H1 (cell line): ENCODE measurements at places on chromosomes 16 and 17.

DNA sequence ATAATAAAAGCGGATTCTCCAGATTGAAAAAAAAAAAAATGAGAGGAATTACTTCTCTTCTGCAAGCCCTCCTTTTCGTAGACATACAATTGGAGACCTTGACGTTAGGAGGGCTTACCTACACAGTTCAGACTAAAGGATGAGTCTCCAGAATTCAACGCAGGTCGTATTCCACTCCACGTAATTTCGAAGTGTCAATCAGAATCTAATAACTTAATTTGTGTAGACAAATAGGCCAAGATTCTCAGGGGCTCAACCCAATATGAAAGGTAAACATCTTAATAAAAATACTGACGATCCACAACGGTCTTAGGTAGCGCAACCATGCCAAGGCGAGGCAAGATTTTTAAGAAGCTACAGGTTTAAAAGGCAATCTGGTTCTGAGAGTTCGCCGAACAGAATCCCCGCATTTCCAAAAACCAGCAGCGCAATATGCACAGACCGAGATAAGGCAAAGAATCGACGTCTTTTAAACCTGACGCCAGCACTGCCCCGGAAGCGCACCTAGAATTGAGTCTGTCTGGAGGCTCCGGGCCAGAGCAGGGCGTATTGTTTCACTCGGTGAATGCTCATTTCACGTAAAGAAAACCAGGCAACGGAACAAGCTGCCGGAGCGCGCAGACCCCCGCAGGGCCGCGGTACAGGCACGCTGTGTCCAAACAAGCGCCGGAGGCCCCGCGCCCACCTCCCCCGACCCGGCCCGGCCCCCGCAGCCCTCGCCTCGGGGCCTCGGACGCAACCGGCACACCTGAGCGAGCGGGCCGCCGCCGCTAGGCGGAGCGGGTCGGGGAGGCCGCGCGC lies 623 bp downstream of the MBTPS1 start:
- H3K4me3 ChIP-seq, result peak overlapping the region; percentile 92
- no peaks in the 10 kb centered on the region for H3K27me3 ChIP-seq
- H3K4me1 ChIP-seq, result 0 out of 2 replicates have a peak, but pooled peaks cover 2% of the 10 kb centered on the region
- H3K36me3 ChIP-seq, result no peaks in the 10 kb centered on the region

DNA sequence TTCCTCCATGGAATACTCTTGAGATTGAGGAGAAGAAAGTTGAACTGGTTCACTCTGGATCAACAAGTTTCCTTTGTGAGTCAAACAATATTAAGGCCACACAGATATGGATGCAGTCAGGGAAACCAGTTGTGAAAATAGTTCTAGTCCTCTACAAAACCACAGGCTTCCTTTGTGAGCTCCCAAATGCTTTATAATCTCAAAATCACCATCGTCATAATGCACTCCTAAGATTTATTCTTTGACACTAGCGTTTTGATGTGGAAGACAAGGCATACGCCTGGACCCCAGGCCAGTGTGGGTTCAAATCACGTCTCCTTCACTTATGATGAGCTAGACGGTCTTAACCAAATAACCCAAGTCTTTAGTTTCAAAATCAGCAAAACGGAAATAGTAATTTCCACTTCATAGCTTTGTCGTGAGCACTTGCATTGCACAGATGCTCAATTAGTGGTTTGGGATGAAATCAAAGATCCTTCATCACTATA lies 142.6 kb downstream of the STX8 start:
- H3K27me3 ChIP-seq, result no peaks in the 10 kb centered on the region
- DNase-seq, result no peak
- H3K36me3 ChIP-seq, result no peaks in the 10 kb centered on the region
- H3K4me1 ChIP-seq, result no peaks in the 10 kb centered on the region
- H3K27ac ChIP-seq, result no peak overlapping the region

GRCh38 chr17:79668344-79669250 lies 57.7 kb upstream of the RBFOX3 start:
- H3K36me3 ChIP-seq, result no peaks in the 10 kb centered on the region
- H3K4me3 ChIP-seq, result no peak overlapping the region
- H3K27me3 ChIP-seq, result no peaks in the 10 kb centered on the region; the same call in none of the 2 replicates
- peaks cover 10% of the 10 kb centered on the region for H3K4me1 ChIP-seq
- no peak overlapping the region for H3K27ac ChIP-seq

- H3K27ac ChIP-seq, result no peak overlapping the region
- DNase-seq, result no peak
- no peaks in the 10 kb centered on the region for H3K27me3 ChIP-seq
- peaks cover 4% of the 10 kb centered on the region for H3K4me1 ChIP-seq
Measured at GRCh38 chr16:29745121-29745852, 503 bp downstream of the C16orf54 start.

DNA sequence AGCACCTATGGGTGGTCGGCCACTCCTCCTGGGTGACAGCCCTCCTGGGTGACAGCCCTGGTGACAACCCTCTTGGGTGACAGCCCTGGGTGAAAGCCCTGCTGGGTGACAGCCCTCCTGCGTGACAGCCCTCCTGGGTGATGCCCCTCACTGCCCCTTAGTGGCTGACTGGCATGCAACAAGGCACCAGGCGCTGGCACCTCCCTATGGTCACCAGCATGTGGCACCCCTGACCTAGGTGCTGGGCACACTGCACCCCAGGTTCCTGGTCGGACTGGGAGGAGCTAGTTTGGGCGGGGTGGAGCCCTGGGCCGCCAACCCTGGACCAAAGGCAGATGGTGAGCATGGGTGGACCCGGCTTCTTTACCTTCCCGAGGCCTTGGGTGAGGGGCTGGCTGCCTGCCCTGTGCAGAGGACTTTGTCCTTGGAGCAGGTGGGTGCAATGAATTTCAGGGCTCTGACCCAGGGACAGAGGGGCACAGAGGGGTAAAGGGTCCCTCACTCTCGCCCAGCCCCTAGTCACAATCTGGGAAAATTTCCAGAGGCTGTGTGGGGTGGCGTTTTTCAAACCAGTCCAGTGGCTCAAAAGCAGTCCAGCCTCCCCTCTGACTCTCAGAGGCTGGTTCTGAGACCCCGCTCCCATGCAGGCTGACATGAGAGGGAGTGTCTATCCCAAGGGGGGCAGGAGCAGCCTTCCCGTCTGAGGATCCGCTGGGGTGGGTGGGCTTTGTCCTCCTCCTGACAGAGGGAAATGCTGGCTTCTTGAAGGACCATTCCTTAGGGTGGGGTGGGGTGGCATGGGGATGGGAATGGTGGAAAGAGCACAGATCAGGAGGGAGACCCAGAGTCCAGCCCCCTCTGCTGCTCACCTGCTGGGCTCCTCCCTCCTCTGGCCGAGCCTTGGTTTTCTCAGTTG lies 25.9 kb upstream of the TNFRSF13B start:
- no peak overlapping the region for H3K4me3 ChIP-seq
- H3K36me3 ChIP-seq, result no peaks in the 10 kb centered on the region
- no peak overlapping the region for H3K27ac ChIP-seq

DNA sequence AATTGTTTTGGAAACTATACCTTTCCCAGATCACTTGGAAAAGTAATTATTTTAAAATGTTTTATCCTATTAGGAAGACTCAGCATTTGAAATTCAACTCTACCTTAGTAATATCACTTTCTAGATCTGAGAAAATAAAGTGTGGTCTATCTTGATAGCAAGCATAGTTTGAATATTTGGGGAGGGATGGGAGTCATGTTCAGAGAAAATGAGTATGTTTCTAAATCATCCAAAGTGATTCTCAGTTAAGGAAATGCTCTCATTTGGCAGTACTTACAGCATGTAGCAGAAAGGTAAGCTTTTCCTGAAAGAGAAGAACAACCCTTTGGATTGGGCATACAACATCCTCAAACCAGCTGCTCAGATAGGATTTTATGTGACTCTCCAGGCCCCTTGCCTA lies 6.9 kb downstream of the C17orf75 start:
- no peak overlapping the region for H3K4me3 ChIP-seq
- no peaks in the 10 kb centered on the region for H3K27me3 ChIP-seq
- peaks cover 21% of the 10 kb centered on the region for H3K36me3 ChIP-seq

GRCh38 chr16:81629034-81629802 lies 149.9 kb upstream of the PLCG2 start:
- H3K36me3 ChIP-seq, result no peaks in the 10 kb centered on the region
- H3K27ac ChIP-seq, result no peak overlapping the region
- peaks cover 14% of the 10 kb centered on the region for H3K4me1 ChIP-seq

DNA sequence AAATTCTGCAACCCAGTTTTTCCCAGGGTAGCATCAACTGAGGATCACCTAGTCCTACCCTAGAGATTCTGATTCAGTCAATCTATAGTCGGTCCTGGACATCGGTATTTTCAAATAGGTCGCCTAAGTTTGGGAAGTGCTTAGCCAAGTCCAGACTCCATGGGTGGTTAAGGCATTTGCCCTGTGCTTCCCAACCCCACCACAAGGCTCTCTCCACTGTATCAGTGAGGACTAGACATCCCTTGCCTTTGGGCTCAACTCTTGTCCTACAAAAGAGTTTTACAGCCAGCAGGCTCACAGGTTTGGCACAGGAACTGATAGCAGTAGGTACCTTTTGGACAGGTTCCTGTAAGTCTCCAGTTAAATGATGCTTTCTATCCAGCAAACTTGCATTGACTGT lies 13.8 kb downstream of the HYDIN start:
- DNase-seq, result no peak
- no peak overlapping the region for H3K4me3 ChIP-seq
- H3K27ac ChIP-seq, result no peak overlapping the region
- no peaks in the 10 kb centered on the region for H3K36me3 ChIP-seq
- no peaks in the 10 kb centered on the region for H3K27me3 ChIP-seq

- DNase-seq, result no peak
- H3K36me3 ChIP-seq, result peaks cover 13% of the 10 kb centered on the region
- H3K27me3 ChIP-seq, result peaks cover 9% of the 10 kb centered on the region
- H3K27ac ChIP-seq, result no peak overlapping the region
Measured at GRCh38 chr17:78226759-78227454, 4.5 kb upstream of the TMEM235 start.

GRCh38 chr17:45371414-45372324 lies 54.8 kb upstream of the MAP3K14 start:
- DNase-seq, result peak; percentile 84
- no peaks in the 10 kb centered on the region for H3K36me3 ChIP-seq
- H3K4me3 ChIP-seq, result peak overlapping the region; percentile 14; the same call in 1 of the 2 replicates
- peaks cover 8% of the 10 kb centered on the region for H3K4me1 ChIP-seq
- H3K27me3 ChIP-seq, result no peaks in the 10 kb centered on the region

- H3K4me3 ChIP-seq, result no peak overlapping the region
- no peaks in the 10 kb centered on the region for H3K27me3 ChIP-seq
- no peak overlapping the region for H3K27ac ChIP-seq
Measured at GRCh38 chr16:22618842-22619241, 108.2 kb downstream of the NPIPB5 start.

DNA sequence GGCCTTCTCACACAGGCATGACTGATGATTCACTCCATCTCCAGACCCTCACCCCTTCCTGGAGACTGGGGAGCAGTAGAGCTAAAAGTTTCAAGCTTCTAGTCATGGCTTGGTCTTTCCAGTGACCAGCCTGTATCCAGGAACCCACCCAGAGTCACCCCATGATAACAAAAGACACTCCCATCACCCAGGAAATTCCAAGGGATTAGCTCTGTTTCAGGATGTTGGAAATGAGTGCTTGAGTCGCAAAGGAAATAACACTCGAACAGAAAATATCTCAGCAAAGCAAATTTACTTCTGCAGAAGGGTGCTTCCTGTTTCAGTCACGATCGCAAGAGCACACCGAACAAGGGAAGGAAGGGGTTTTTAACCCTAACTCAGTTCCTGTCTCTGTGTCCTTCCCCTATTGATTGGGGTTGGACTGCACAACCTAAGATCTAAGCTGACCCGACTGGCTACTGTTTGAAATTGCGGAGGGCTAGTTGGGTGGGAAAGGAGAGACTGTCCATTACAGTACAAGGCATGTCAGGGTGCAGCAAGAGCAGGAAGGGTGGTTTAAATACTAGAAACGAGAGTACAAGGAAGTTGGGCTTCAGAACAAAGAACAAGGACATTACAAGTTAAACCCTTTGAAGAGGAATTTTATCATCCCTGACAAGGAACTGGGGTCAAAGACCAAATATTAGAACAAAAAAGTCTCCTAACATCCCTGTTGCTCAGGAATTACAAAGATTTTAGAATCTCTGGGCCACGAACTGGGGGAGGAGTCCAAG lies 224.4 kb upstream of the CACNG5 start:
- no peak overlapping the region for H3K4me3 ChIP-seq
- no peaks in the 10 kb centered on the region for H3K27me3 ChIP-seq
- no peaks in the 10 kb centered on the region for H3K4me1 ChIP-seq
- H3K36me3 ChIP-seq, result no peaks in the 10 kb centered on the region
- no peak overlapping the region for H3K27ac ChIP-seq

- no peak overlapping the region for H3K4me3 ChIP-seq
- DNase-seq, result no peak
- peaks cover 9% of the 10 kb centered on the region for H3K4me1 ChIP-seq
Measured at GRCh38 chr16:5478036-5478435, 380.4 kb upstream of the EEF2KMT start.

DNA sequence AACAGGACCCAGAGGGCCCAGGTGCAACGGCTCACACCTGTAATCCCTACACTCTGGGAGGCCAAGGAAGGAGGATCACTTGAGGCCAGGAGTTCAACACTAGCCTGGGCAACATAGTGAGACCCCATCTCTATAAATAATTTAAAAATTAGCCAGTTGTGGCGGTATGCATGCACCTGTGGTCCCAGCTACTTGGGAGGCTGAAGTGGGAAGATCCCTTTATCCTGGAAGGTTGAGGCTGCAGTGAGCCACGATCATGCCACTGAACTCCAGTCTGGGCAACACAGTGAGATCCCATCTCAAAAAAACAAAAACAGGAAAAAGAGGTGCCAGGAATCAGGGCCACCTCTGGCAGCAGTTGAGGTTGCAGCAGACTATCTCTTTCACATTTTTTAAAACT lies 85.7 kb upstream of the NUDT7 start:
- H3K36me3 ChIP-seq, result no peaks in the 10 kb centered on the region
- H3K27ac ChIP-seq, result no peak overlapping the region
- no peaks in the 10 kb centered on the region for H3K27me3 ChIP-seq
- no peak overlapping the region for H3K4me3 ChIP-seq
- no peaks in the 10 kb centered on the region for H3K4me1 ChIP-seq
- no peak for DNase-seq

GRCh38 chr17:61002316-61002736 lies 324.7 kb downstream of the BCAS3 start:
- H3K4me1 ChIP-seq, result no peaks in the 10 kb centered on the region
- no peaks in the 10 kb centered on the region for H3K36me3 ChIP-seq
- no peak overlapping the region for H3K4me3 ChIP-seq
- no peak for DNase-seq
- no peak overlapping the region for H3K27ac ChIP-seq

GRCh38 chr17:17551361-17551760 lies 40.1 kb downstream of the PEMT start:
- H3K27me3 ChIP-seq, result no peaks in the 10 kb centered on the region
- H3K27ac ChIP-seq, result no peak overlapping the region
- H3K4me3 ChIP-seq, result no peak overlapping the region
- H3K4me1 ChIP-seq, result no peaks in the 10 kb centered on the region
- no peak for DNase-seq

DNA sequence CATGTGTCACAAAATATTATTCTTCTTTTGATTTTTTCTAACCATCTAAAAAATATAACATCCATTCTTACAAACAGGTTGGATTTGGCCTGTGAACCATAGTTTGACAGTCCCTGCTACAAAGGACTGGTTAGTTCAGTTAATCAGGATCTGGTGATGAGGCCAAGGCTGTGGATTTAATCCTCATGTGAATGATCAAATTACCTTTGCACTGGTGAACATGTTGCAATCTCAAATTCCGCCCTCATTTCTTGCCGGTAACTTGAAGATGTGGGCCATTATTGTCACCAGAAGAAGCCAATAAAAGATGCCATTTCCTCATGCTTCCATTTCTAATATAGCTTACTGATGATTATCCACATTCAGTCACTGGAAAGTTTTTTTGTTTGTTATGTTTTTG lies 35.3 kb upstream of the YPEL2 start:
- no peaks in the 10 kb centered on the region for H3K36me3 ChIP-seq
- DNase-seq, result no peak
- H3K27me3 ChIP-seq, result no peaks in the 10 kb centered on the region
- no peak overlapping the region for H3K27ac ChIP-seq
- no peak overlapping the region for H3K4me3 ChIP-seq
